Kidney epithelial cell (primary cell): ENCODE measurements at places on chromosomes 3 and 15. TPM values are rescaled to one million over a fixed set of nuclear protein-coding genes. Genes with fewer than 3 reads are reported as not detected.

GBE1 gene
- 27.6 and 30.8 TPM in 2 replicates for total RNA-seq

GOLGA8J gene
- not detected in 2 replicates for total RNA-seq

CISH gene
- 3.8 and 4.8 TPM in 2 replicates for total RNA-seq

SLC9C1 gene
- total RNA-seq: 2.2 TPM in 1 of 2 replicates, not detected in the other

IL16 gene
- not detected in 2 replicates for total RNA-seq
